Colonic mucosa (tissue), 4 donors: ENCODE measurements at places on chromosomes 4 and X.

DNA sequence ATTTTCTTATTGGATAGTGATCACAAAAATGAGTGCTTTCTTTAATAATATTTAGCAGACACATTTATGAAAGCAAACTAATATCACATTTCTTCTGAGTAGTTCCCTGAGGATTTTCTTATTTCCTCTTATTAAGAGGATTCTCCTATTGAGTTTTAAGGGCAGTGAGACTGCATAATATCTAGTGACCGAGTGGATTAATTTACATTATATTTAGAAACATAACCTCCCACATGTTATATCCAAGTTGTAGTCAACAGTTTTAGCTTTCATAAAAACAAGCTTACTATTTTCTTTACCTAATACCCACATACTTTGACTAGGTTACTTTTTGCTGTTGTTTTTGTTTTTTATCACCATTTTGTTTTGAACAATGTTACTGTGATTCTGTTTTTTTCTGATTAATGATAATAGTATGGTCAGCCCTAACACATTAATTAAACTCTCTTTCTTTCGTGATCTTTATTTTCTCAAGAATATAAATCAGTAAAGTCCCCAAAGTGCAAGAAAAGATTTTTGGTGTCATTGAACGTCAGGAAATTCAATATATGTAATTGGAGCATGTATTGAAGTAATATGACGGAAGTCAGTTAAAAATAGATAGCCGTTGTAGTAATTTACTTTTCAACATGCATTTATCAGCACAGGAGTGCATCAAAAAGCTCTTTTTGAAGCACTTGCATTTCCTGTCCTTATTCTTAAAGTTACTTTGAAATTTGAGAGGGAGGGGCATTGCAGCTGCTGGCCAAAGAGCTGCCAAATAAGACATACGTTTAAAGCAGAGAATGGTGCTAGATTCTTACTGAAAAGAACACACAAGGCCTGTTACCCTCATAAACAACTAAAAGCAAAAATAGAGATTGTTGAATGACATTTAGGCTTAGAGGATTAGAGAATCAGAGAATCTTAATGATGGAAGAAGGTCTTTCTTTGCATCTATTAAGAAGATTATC is 25.2 kb downstream of the DDIT4L start:
- DNase-seq: no peak

GRCh38 chrX:41481264-41482109 is 34.3 kb downstream of the NYX start:
- no peak for DNase-seq

DNA sequence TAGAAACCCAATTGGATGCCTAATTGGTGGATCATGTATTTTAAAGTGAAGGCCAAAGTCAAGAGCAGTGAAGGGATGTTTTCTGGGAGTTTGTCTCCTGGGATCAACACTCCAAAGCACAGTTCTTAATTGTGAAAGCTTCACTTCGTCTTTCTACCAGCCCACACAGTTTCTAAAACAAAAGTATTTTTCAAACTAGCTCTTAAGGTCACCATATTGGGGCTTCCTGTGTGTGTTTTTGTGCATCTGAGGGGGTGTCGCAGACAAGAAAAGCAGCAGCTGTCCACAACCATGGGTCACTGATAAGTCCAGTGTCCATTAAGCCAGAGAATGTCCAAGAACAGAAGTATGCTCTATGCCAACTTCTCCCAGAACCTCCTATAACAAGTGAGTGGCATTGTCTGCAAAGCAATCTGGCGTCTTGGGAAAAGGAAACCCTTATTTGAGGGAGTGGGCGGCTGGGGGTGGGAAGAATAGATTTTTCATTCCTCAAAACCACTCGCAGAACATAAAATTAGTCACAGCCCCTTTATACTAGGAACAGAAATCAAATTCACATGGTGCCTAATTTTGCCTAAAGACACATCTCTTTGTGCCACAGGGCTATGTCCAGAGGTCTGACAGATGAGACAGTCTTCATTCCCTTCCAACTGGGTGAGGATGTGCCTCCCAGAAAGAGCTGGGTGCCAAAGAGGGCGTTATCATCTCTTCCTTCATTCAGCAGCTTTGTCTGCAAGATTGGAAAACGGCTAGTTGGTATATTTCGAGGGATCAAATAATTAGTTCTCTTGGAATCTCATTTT is 610.4 kb downstream of the BCOR start:
- no peak for DNase-seq

DNA sequence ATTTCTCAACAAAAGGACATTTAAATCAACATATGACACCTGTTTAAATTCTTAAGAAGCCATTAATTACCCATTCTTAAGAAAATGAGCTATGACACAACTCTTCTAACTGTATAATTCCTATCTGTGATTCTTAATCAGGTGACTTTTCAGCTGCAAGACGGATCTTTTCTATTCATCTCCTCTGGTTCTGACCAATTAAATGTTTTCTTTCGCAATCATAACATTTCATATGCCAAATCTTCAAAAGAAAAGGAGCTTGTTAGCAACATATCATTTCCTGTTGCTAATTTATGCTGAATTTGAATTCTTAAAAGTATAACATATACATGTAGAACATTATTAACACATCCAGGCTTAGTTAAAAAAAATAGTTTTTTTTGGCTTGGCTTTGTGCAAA is 62.5 kb downstream of the SEL1L3 start:
- no peak for DNase-seq

- no peak for DNase-seq
Measured at GRCh38 chr4:146176891-146177290, 1.4 kb downstream of the LSM6 start.

DNA sequence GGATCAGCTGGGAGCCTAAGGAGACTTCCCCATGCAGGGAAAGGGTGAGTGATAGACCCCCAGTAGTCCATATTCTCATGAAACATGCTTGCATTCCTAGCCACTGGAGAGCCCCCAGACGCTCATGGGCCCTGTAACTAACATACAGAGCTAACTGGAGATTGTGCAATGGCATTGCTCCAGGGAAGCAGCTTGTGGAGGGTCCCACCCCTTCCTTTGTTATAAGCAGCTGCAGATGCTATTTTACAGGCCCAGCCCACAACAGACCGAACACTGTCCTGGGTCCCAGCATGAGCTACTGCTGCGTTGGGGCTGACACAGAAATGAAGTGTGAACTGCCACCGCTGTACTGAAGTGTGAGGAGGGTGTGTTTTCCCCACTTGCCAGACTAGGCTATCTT is 1465.7 kb upstream of the DIAPH2 start:
- DNase-seq: no peak

DNA sequence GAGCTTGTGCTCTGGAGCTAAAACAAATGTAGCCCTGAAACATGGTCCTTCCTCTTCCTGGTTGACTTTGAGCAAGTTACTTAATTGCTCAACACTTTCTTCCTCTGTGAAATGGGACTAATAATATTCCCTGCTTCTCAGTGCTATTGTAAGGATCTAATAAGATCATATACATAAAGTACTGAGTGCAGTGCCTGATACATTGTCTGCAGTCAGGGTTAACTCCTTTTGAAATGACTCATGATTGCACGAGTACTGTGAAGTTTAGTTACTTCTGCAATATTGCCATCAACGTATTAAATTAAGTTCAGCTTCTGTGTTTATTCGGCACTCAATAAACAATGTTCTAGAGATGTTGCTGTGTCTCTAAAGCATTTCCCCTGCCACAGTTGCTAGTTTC is 91.8 kb upstream of the HPRT1 start:
- no peak for DNase-seq

- peak; percentile 47 for DNase-seq
Measured at GRCh38 chrX:57156397-57157049, 19.3 kb upstream of the SPIN2A start.

DNA sequence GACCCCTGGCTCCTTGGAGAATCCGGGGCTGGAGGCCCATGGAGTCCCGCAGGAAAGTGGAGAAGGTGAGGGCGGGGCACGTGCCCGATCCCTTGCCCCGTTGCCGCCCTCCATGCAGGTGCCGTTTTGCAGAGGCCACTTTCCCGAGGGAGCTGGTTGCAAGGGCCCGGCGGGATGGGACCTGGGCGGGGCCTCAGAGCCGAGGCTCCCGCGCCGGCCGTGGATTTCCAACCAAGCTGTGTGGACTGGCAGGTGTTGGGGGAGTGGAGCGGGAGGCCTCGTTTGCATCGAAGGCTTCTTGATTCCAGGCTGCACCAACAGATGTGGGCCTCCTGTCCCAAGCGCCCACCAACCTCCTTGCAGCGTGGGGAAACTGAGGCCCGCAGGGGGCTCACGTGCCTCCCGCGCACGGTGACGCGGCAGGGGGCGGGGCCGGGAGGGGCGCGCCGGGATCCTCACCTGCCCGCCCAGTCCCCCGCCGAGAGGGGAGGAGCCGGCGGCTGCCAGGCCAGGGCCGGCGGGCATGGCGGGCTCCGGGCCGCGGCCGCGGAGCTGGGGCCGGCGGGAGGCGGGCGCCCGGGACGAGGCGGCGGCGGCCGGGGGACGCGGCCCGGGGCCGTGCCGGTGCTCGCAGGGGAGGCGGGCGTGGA is 24.9 kb downstream of the SH3BP2 start:
- DNase-seq: peak; percentile 77

DNA sequence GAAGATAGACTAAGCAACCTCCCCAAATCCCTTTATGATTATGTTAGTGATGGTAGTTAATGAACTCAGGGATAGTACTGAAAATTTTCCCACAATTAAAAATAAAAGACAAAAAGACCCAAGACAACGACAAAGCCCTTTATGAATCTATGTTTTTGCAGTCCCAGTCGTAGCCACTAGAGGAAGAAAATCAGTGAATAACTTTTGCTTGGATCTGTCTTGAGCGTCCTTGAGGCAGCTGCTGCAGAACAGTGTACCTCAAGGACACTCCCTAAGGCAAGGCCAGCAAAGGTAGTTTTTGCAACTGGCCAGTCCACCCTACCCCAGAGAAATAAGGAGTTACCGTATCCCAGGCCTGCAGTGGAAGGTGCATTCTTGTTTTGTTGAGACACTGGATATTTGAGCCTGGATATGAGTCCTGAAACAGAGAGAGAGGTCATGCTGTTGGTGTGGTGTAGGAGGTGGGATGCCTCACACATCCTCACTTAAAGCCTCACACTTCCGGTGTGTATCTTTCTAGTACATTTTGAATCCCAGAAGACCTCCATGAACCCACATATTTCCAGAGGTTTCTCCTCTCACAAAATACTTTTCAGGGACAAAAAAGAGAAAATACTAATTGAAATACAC is 8.7 kb upstream of the TIMM8A start:
- no peak for DNase-seq

DNA sequence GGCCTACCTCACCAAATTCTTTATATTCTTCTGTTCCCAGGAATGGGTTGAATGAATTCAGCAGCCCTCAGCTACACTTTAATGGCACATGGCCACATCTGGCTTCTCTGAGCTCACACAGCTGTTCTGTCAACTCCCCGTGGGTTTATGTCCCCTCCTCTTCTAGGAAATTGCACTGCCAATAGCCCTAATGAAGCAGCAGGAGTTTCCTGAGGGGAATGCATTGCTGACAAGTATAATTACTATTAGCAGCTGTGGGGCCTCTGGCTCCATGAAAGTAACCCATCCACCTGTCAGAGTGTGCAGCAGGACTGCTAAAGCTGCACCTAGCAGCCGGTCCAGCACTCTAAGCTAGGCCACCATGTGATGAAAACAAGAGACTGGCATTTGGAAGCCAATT is 50.3 kb downstream of the FTHL17 start:
- no peak for DNase-seq
